ENCODE measurements at places on chromosomes 5 and 9. TPM values are rescaled to one million over a fixed set of nuclear protein-coding genes. Genes with fewer than 3 reads are reported as not detected.

Gene OLFM1
- total RNA-seq: 37.9 TPM

- DNase-seq: no peak
These were observed 32.6 kb downstream of the FOXI1 start for GRCh38 chr5:170138273-170138672.

Gene NRARP
- total RNA-seq: 5.1 TPM

GRCh38 chr9:27353474-27354229 is 56.7 kb upstream of the EQTN start:
- DNase-seq: no peak

Gene CDH9
- total RNA-seq: not detected

DNA sequence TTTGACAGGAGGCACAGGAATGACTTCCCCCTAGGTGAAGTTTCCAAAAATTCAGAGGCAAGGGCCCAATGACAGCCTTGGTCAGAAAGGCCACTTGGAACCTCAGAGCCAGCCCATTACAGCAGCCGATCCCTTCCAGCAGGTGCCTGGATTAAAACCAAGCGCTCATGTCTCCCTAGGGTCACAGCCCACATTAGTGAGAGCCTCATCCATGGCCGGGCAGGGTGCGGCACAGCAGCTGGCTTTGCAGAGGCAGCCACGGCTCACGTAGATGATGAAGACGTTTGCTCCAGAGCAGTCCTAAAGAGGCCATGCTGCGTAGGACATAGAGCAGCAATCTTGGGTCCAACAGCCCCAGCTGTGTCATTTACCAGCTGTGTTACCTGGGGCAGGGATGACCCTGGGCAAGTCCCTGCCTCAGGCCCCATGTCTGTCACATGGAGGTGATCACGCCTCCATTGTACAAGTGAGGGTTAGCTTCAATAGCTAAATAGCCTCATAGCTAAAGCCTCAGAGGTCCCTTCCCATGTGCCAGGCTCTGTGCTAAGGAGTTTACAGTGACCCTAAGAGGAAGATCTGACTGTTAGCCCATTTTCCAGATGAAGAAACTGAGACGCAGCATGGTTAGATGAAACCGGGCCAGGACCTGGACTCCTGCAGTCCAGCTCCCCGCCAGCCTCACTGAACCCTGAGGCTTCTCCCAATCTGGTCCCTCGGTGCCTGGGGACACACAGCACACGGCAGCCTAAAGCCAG is 39.2 kb downstream of the NEK6 start:
- no peak for DNase-seq

DNA sequence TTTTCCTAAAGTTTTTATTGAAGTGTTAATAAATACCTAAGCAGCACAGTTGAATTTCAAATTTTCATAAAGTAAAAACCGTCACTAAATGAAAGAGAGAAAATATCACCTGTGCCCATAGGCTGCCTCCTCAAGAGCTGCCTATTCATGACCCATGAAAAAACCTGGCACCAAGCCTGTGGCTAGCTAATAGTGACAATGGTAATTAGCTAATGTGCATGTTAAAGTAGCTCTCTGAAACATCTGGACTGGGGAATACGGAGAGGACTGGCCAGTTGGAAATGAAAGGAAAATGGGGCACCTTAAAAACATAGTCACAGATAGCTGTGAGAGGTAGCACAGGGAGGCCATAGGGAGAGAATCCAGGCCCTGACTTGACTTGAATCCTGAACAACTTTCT is 5.4 kb upstream of the GNE start:
- no peak for DNase-seq

GRCh38 chr9:621201-621855 is 220.2 kb upstream of the DMRT1 start:
- no peak for DNase-seq

DNA sequence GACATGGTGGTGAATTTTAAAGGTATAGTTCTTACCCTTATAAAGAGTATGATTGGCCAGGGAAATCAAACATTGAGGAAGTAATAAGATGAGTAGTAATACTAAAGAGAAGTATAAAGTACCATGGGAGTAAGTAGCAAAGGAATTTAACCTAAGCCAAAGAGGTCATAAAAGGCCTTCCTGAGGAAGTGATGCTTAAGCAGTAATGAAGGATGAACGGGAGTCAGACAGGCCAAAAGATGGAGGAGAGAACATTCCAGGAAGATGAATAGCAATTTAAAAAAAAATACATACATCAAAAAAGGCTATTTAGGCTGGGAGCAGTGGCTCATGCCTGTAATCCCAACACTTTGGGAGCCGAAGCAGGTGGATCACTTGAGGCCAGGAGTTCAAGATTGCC is 29.0 kb downstream of the KLHL3 start:
- no peak for DNase-seq

- DNase-seq: no peak
These were observed 17.6 kb downstream of the MEGF9 start for GRCh38 chr9:120696551-120697230.
